ENCODE measurements at places on chromosomes 1 and 21. TPM values are rescaled to one million over a fixed set of nuclear protein-coding genes. Genes with fewer than 3 reads are reported as not detected.

The TIE1 gene
- total RNA-seq = not detected

The PAQR6 gene
- total RNA-seq = 10.9 TPM

The POFUT2 gene
- 22.8 TPM for total RNA-seq

The PPM1J gene
- total RNA-seq = 0.69 TPM

The UMODL1 gene
- total RNA-seq = 0.11 TPM

The MXRA8 gene
- total RNA-seq = 0.56 TPM

The HSD11B1 gene
- total RNA-seq = 9.7 TPM

The FCRL3 gene
- total RNA-seq = 1.1 TPM

The MAPKAPK2 gene
- total RNA-seq = 85.3 TPM

The KRTAP10-5 gene
- not detected for total RNA-seq

The KRTAP19-3 gene
- total RNA-seq = not detected

Data from activated T-helper 17 cell treated with anti-CD3 and anti-CD28 coated beads, Interleukin-2, amount 50 U/mL, for 72 hours (primary cell).